ENCODE measurements at places on chromosomes 4 and X.

GRCh38 chr4:120919358-120919757 lies 3.2 kb downstream of the PRDM5 start:
- DNase-seq = no peak

DNA sequence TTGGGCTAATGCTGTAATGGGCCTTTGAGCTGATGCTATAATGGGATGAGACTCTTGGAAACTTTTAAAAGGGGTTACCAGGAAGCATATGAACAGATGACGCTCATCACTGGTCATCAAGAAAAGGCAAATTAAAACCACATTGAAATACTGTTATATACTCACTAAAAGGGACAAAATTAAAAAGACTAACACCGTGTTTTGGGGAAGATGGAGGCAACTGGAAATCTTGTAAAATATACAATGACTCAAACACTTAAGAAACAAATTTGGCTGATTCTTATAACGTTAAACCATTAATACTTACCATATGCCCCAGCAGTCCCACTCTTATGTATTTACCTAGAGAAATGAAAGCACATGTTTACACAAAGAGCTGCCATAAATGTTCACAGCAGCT lies 207.2 kb upstream of the GPRIN3 start:
- DNase-seq = no peak

- DNase-seq = peak; percentile 85
Observed at GRCh38 chrX:38805432-38806389, 4.5 kb downstream of the MID1IP1 start.

GRCh38 chrX:10125248-10125615 lies 31.5 kb upstream of the CLCN4 start:
- no peak for DNase-seq

DNA sequence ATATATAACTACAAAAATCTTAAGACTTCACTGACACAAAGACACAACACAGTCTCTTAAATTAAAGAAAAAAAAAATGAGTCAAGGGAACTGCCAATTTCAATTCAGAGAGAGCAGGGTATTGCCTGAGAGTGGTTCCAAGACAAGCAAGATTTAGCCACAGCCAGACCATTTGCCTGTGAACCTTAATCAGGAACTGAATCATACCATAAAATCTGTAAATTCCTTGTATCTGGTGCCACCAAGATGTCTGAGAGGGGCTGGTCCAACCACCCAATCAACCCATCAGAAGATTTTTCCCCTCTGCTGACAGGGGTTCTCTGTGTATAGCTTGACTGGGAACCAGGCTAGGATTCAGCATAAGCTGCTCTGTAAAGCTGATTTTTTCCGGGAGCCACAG lies 159.2 kb downstream of the CPEB2 start:
- no peak for DNase-seq

DNA sequence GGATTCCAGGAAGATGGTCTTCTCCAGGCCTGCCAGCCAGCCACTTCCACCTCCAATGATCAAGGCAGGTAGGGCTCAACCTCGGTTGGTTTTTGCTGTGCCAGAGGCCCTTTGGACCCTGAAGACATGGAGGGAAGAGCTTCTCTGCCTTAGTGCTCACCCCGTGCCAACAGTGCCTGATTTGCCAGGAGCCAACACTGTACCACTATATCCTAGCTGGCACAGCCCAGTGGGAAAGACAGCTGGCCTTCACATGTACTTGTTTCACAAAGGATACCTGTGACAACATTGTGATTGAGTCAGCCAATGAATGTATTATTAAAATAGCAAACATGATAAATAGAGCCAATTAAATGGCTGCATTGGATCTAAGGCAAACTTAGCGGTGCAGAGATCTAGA lies 51.9 kb upstream of the PRPS1 start:
- DNase-seq = no peak

DNA sequence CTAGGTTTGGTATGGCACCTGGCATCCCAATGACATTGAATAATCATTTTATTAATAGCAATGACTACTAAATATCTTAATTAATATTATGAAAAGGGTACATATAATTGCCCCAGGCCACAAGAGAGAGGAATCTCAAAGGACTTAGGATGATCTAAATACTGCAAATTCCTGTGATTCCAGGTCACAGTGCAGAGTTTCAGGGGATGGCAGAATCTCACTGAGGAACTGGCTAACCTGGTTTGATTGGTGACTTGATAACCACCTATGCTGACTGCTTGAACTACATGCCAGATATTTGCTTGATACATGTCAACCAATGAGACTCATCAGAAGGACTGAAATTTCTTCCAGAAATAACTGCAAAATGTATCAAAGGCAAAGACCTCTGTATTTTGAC lies 37.2 kb downstream of the BTC start:
- no peak for DNase-seq

- DNase-seq = no peak
Observed at GRCh38 chrX:51894697-51895336, 1.4 kb downstream of the MAGED1 start.

- DNase-seq = no peak
Observed at GRCh38 chr4:186029571-186030398, 39.2 kb upstream of the TLR3 start.

GRCh38 chrX:119541188-119541587 lies 24.0 kb downstream of the STEEP1 start:
- DNase-seq = no peak

- DNase-seq = peak; percentile 63
Observed at GRCh38 chr4:113673450-113673849, 88.1 kb downstream of the CAMK2D start.

All from activated CD8-positive, alpha-beta memory T cell treated with anti-CD3 and anti-CD28 coated beads for 24 hours (primary cell).